Fibroblast of lung (primary cell): ENCODE measurements at places on chromosomes 2 and 18.

DNA sequence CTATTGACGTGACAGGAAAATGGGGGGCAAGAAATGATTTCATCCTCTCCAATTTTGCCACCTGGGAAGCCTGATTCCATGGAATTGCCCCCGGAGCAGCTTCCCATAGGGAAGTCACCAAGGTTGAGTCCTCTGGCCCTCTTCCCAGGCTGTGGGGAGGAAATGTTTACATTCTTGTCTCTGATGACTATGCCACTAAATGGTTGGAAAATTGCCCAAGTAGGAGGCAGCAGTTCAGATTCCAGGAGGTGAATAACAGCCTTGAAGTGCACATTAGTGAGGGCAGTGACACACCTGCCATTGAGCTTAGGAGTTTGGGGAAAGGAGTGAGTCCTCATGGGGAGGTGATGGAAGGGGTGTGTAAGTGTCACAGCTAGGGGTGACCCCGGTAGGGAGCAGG is 449.2 kb upstream of the DCC start:
- no peak for DNase-seq

- DNase-seq, result no peak
These were observed 101.6 kb upstream of the TTN start for GRCh38 chr2:178908810-178909209.

- DNase-seq, result peak; percentile 33
These were observed 62.8 kb downstream of the EHD3 start for GRCh38 chr2:31296641-31297287.

GRCh38 chr18:55501982-55502710 is 85.8 kb downstream of the TCF4 start:
- peak; percentile 83 for DNase-seq

DNA sequence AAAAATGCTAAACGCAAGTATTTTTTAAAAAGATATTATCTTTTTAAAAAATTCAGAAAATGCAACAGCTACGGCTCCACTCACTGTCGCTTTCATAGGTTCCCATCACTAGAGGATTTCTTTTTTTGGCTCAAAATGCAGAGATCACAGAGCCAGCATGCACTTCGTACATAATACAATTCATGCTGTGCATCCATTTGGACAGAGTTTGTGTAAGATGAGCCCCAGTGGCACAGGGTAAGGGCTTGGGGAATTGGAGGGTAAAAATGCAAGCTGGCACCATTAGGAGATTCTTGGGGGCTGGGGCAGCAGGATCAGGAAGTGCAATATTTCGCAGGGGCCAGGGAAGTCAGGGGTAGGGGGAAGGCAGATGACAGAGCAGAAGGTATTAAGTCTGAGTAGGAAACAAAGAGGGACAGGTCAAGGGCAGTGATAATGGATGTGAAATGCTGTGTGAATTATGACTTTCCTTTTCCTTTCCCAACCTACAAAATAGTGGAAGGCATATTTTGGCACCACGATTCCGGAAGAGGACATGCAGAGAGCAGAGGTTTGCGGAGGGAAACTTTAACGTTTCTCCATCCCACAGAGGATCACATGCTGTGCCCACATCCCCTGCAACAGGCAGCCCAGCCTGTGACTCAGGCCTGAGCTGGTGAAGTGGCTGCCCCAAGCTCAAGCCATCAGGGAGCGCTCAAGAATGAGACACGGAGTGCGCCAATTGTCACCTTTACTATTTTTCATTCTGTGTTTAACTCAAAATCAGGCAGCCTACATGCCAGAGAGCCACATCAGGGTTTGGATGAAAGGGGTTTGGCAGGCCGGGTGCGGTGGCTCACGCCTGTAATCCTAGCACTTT is 4.7 kb downstream of the CAPG start:
- DNase-seq, result peak; percentile 29

GRCh38 chr2:5392658-5393057 is 299.5 kb upstream of the SOX11 start:
- peak; percentile 61 for DNase-seq

DNA sequence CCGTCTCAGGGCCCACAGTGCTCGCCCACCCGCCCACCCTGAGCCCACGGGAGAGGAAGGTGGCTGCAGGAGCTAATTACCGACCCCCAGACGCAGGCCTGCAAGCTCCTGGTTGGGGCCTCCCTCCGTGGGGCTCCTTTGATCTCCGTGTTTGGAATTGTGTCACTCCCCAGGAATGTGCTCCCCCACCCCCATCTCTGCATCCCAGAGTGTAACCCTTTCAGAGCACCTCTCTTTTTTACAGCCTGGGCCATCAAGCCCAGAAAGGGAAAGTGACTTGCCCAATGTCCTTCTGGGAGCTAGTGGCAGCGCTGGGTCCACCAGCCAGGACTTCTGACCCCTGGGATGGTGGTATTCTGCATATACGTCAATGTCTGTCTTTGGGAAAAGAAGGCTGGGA is 335.1 kb downstream of the CYRIA start:
- DNase-seq, result no peak
